ENCODE measurements at places on chromosomes 1 and 21.

DNA sequence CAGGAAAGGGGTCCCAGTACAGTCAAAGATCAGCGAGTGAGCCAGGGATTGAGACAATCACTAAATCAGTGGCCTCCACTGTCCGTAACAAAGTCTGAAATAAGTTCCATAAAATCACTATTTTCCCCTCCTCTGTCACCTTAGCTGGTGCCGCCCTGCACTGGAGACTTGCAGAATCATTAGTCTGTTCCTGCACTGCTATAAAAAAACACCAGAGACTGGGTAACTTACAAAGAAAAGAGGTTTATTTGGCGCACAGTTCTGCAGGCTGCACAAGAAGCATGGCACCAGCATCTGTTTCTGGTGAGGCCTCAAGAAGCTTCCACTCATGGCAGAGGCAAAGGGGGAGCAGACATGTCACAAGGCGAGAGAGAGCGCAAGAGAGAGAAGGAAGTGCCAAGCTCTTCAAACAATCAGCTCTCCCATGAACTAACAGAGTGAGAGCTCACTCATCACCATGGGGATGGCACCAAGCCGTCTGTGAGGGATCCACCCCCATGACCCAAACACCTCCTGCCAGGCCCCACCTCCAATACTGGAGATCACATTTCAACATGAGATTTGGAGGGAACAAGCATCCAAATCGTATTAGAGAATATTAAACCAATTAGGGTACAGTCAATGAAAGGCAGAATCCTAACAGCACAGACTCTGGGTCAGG is 129.8 kb upstream of the TIAM1 start:
- ATAC-seq, result no peak
- no peak overlapping the region for H3K4me3 ChIP-seq
- H3K4me1 ChIP-seq, result no peaks in the 10 kb centered on the region
- H3K27ac ChIP-seq, result no peak overlapping the region
- no peaks in the 10 kb centered on the region for H3K36me3 ChIP-seq

- no peaks in the 10 kb centered on the region for H3K27me3 ChIP-seq
- ATAC-seq, result peak; percentile 79
- no peaks in the 10 kb centered on the region for H3K4me1 ChIP-seq
- no peak overlapping the region for H3K4me3 ChIP-seq
- no peak overlapping the region for H3K27ac ChIP-seq
Measured at GRCh38 chr1:114353262-114353661, 157.7 kb downstream of the TRIM33 start.

- ATAC-seq, result no peak
- H3K4me3 ChIP-seq, result no peak overlapping the region
- H3K4me1 ChIP-seq, result no peaks in the 10 kb centered on the region
- H3K27ac ChIP-seq, result no peak overlapping the region
Measured at GRCh38 chr1:213683529-213683928, 304.2 kb upstream of the PROX1 start.

- H3K4me3 ChIP-seq, result no peak overlapping the region
- no peak overlapping the region for H3K27ac ChIP-seq
- H3K27me3 ChIP-seq, result no peaks in the 10 kb centered on the region
Measured at GRCh38 chr21:32135401-32136363, 143.2 kb downstream of the MIS18A start.

DNA sequence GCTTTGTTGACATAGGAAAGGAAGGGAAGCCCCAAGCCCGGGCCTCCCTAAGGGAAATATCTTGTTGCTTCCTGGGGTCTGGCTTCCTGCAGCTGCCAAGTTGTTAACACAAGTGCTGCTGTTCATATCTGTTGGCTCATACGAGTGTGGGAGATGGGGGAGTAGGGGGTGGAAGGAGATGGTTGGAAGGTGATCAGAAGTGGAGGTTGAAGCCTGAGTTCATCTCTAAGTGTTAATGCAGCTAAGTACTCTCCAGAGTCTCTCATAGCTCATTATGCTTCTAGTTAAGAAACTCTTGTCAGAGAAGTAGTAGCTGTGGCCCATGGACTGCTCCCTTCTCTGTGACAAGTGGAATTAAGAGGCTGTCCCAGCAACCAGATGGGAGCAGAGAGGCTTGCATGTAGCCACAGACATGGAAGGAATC is 319.2 kb upstream of the SPAG17 start:
- no peaks in the 10 kb centered on the region for H3K36me3 ChIP-seq
- H3K4me3 ChIP-seq, result no peak overlapping the region
- no peak for ATAC-seq
- no peaks in the 10 kb centered on the region for H3K4me1 ChIP-seq

- peaks cover 5% of the 10 kb centered on the region for H3K4me1 ChIP-seq
- H3K36me3 ChIP-seq, result no peaks in the 10 kb centered on the region
- H3K27me3 ChIP-seq, result no peaks in the 10 kb centered on the region
- H3K27ac ChIP-seq, result peak overlapping the region; percentile 18
Measured at GRCh38 chr21:26115305-26115704, 55.3 kb downstream of the APP start.

DNA sequence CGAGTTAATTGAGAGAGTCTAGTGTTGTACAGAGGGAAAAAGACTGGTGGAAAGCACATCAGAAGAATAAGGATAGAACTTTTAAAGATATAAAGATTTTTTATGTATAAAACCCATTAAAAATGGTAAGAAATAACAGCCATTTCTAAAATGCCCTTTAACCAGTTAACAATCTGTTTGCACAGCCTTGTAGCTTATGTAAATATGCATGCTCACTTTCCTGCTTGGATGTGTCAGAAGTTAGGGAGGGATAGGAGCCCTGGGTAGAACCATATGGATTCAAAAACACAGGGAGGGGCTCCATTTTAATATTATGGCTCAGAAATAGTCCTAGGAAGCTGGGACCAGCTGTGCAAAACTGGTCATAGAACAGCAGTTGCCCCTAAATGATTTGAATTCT is 4.5 kb upstream of the EDEM3 start:
- H3K4me3 ChIP-seq, result no peak overlapping the region
- no peaks in the 10 kb centered on the region for H3K4me1 ChIP-seq
- H3K27me3 ChIP-seq, result no peaks in the 10 kb centered on the region
- no peaks in the 10 kb centered on the region for H3K36me3 ChIP-seq

Data from gastroesophageal sphincter (tissue), 4 donors.